ENCODE measurements at places on chromosomes 16 and 17.
A peak's percentile ranks its signal among the peaks of the same experiment; 100 is the strongest.

- no peak for DNase-seq
Measured at GRCh38 chr16:81595629-81596292, 151.2 kb downstream of the CMIP start.

- DNase-seq, result no peak
Measured at GRCh38 chr17:45318561-45319230, 1.9 kb upstream of the MAP3K14 start.

DNA sequence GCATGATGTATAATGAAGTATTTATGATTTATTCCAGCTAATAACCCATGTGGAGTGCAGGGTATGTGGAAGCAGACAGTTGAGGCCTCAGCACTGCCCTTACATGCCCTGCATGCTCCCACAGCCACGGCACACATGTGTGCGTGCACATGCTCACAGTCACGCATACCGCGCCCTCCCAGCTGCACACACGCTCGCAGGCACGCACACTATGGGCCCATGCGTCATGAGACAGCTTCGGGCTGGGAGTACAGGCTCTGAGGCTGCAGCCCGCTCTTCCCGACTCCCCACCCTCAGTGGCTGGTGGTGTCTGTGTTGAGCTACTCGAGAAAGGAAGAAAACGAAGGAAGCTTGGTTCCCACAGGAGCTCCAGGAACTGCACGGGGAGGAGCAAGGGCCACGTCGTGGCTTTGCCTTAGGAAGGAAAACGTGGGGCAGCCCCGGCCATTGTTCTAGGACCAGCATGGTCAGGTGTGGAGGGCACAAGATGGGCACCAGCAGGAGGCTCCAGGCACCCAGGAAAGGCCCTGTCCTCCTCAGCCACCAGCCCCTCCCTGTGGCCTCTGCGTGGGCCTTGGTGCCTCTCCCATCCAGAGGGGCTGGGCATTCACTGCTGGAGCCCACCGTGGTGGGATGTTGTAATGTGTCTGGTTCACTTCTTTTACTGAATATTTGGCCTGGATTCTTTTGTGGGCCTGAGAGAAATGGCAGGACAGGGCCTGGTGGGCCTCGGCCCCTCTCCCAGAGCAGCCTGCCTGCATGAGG, 27.5 kb upstream of the CDH15 start:
- no peak for DNase-seq

- no peak for DNase-seq
Measured at GRCh38 chr16:3494386-3494973, 809 bp downstream of the C16orf90 start.

DNA sequence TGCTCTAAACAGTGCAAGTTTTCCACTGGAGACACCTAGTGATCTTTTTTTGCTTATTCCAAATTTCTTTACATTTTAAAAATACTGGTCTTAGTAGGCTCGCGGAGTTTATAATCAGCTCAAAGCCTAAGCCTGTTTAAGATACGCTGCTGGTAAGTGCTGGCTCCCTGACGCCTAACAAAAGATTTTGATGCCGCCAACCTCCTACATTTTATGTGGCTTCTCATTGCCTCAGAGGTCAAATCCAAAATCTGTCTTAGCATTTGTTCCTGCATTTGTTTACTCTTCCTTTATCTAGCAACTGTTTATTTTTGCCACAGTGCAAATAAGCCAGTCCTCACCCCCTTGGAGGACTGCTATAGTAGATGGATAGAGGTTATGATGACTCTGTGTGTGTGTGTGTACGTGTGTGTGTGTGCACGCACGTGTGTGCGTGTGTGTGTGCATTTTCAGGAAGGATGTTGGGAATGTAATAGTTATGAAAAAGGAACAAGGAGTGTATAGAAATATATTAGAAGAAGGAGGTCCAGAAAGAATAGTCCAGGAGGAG, 24.8 kb downstream of the HS3ST3B1 start:
- no peak for DNase-seq

- no peak for DNase-seq
Measured at GRCh38 chr17:63420868-63421680, 25.0 kb downstream of the CYB561 start.

GRCh38 chr17:83179811-83180210, 100.4 kb downstream of the METRNL start:
- no peak for DNase-seq

- DNase-seq, result no peak
Measured at GRCh38 chr17:64073771-64074703, 53.6 kb upstream of the ICAM2 start.

- no peak for DNase-seq
Measured at GRCh38 chr16:89723279-89724250, 2.2 kb downstream of the ZNF276 start.

DNA sequence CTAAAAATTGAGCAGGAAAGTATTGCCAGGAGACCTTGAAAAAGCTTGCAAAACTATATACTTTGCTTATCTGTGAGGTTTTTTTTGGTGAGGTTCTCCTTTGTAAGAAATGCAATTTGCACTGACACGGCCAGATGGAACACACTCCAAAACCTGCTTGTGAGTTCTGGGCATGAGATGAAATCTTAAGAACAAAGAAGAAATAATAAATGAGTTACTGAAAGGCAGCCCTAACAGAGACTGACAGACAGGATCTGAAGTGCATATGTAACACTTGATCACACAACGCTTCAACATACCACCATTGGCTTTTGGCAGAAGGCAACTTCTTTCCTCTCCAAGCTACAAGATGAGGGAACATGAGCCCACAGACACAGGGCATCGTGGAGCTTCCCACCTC, 82.6 kb downstream of the USP31 start:
- no peak for DNase-seq

- DNase-seq, result no peak
Measured at GRCh38 chr16:15897834-15898254, 9.4 kb upstream of the CEP20 start.

GRCh38 chr17:54967621-54968261, 713 bp downstream of the COX11 start:
- DNase-seq, result no peak

DNA sequence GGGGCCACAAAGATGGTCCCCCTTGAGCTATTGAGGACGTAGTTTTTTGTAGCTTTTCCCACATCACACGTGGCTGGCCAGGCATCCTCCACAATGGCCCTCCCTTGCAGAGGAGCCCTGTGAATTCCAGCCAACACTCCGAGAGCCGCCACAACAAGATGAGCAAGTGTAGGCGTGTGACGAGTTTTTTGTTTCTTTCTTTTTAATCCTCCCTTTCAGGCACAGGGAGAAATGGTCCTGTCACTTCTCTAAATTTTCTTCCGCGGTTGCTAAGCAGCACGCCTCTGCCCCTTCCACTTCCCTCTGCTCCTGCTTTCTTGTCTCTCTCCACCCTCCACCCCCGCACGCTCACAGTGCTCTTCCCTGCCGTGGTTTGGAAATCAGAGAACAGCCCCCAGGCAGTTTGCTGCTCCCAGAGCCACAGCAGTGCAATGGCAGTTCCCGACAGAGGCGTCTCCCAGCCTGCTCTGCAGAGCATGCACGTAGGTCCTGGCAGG, 68.0 kb upstream of the MRTFB start:
- DNase-seq, result peak; percentile 21

DNA sequence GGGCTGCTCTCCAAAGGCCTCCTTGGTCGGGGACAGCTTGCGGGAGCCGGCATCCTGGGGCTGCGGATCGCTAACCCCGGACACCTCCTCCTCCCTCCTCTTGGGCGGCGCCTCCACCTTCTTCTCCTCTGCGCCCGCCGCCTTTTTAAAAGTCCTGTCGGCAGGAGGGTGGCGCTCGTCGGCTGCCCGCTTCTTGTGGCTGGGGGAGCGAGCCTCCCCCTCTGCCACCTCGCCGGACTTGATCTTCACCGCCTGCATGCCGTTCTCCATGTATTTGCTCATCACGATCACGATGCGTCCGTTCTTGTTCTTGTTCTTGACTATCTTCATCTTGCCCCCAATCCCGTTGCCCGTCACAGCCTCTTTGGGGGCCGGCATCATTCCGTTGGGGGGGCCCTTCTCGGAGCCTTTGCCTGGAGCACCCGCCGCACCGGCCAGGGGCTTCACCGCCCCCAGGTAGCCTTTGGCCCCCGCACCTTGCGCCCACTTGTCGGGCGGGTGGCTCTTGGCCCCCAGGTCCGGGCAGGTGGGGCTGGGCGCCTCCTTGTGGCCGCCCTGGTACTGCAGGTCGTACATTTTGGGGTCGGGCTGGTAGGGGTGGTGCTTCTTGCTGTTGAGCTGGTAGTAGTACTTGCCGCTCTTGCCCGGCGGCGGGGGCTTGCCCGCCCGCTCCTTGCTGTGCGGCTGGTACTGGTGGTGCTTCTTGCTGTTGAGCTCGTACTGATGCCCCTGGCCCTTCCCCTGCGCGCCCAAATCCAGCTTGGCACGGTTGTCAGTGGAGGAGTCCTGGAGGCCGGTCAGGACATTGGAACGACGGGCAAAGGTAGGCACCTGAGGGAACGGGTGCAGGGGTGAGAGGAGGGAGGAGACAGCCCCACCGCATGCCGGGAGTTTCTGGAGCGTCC, 4.4 kb downstream of the CBX4 start:
- DNase-seq, result no peak

DNA sequence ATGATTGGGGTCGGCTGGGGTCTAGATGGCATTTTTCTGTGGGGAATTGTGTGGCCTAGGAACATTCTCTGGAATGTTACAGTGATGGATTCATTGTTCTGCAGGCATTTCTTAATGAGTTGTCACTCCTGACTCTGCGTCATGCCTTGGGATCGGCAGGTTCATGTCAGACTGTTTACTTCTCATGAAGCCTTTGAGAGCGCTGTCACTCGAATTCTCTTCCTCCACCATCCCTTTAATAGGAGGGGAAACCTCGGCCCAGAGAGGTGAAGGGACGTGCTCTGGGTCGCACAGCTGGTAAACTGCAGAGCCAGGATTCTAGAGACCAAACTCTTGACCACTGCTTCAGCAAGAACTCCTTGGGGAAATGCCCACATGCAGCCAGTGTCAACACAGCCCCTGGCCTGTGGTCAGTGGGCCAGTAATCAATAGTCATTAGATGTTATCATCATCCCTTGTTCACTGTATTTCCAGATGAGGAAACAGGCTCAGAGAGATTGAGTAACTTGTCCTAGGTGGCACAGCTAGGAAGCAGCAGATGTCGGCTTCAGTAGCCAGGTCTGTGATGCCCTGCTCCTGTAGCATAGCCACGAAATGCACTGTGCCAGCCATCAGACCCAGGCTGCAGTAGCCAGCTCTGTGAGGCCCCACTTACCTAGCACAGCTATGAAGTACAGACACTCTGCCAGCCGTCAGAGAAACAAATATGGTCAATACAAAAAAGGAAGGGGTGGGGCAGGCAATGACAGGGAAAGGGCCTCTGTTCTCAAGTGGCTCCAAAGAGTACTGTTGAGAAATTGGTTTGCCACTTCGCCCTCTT, 259.0 kb downstream of the CPPED1 start:
- no peak for DNase-seq

DNA sequence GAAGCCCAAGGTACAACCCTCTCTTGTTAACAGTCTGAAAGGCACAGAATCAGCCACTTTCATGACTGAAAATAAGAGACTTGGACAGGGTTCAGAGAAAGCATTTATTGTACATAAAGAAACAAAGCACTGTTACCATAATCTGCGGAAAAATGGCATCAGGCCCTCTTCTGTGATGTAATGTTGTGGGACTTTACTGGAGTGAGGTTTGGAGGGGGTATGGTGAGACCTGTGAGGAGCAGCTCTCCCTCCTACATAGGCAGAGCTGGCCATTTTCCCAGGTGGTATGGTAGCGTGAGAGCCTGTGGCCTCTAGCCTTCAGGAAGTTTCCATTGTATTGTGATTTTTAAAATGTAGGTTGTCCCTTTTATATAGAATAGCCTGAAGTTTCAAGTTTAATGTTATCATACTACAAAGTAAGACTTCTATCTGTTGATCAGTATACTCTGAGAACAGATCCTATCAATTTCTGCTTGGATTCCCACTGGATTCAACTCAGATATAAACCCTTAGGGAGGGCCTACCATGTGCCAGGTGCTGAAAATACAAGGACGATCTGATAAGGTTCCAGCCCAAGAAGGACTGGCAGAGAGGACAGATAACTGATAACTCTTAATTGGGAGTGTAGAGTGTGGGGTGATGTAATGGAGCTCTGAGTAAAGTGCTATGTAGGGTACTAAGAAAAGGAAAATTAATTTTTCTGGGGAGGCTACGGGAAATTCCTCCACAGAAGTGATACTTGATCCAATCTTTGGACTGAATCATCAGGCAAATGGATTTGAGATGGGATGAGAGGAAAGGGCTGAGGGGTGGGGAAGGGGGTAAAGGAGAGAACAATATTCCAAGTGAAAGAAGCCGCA, 4.1 kb upstream of the YPEL2 start:
- DNase-seq, result no peak

Data from stimulated activated naive B cell treated with anti-CD40 and anti-IgM and Interleukin-4, amounts not matched to agents 10 μg/mL and 1 μg/mL and 100 μg/mL, for 72 hours (primary cell).